ENCODE measurements at places on chromosomes 3 and 15.

- DNase-seq: no peak
These were observed 27.3 kb downstream of the STT3B start for GRCh38 chr3:31559872-31560534.

GRCh38 chr15:62549345-62549970 lies 384.4 kb upstream of the C2CD4B start:
- no peak for DNase-seq

DNA sequence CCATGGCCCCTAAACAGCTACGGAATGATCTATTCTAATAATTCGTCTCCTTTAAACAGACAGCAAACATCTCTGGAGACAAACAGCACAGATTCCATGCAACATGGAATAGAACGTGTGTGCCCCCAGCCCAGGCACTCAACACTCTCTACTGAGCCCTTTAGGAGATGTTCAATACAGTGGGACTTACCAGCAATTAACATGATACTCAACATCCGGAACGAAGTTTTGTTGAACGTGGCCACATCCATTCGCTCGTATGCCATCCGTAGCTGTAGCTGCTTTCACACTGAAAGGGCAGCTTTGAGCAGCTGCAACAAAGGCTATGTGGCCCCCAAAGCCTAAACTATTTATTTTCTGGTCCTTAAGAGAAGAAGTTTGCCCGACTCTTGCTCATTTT lies 3.5 kb downstream of the ADAMTS17 start:
- no peak for DNase-seq

DNA sequence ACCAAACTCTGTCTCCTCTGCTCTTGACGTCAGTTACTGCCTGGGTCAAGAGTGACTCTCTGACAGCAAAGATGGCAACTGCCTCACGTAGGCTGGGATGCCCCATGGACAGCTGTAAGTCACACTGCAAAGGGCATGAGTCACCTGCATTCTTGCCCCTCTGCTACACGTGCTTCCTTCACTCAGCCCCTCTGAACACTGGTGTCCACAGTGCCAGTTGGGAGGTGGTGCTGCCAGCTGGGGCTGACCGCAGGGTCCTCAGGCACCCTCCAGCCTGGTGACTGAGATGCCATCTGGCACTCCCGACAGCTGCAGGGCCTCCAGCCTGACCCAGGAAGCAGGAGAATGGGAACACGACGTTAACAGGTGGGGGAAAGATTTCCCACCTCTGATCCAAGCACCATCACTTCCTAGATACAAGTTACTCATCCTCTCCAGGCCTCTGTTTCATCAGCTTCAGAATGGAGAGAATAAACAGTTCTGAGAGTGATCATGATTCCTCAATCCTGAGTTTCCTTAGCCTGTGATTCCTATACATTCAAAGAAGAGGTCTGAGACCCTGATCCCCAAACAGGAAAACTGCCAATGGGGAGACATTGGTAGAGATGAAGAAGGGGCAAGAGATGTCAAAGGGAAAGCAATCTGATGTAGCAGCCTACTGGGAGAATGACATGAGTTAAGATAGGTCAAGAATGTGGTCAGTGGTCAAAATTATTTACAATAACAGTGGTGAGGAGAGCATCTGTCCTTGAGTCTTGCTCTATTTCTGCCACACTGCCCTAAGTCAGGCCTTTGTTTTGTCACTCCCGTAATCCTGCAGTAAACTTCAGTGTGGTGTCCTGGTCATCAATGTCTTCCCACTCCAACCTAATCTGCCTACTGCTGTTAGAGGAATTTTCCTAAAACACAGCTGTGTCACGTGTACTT lies 86.1 kb upstream of the BCL6 start:
- DNase-seq: no peak

GRCh38 chr3:169744366-169745054 lies 20.4 kb downstream of the TERC start:
- DNase-seq: no peak

- DNase-seq: peak; percentile 69
These were observed 13.3 kb upstream of the PTX3 start for GRCh38 chr3:157423337-157423736.

- DNase-seq: no peak
These were observed 75.3 kb upstream of the STRIT1 start for GRCh38 chr3:155368786-155369185.

DNA sequence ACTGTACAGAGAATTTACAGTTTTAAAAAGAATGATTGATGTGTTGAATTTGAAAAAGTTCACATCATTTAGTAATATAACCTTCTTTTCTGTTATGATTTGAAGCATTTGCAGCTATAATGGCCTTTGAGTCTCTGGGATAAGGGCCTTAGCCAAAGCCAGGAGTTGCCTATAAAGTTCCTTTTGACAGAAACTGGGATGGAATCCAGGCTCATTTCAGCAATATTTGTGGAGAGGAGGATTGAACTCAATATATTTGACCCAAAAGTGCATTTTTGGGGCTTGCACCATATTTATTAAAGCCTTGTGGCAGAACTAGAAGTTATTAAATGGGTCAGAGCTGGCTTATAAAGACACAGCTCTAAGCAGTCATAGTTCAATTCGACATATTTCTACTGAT lies 348.7 kb upstream of the EPHA3 start:
- DNase-seq: no peak

DNA sequence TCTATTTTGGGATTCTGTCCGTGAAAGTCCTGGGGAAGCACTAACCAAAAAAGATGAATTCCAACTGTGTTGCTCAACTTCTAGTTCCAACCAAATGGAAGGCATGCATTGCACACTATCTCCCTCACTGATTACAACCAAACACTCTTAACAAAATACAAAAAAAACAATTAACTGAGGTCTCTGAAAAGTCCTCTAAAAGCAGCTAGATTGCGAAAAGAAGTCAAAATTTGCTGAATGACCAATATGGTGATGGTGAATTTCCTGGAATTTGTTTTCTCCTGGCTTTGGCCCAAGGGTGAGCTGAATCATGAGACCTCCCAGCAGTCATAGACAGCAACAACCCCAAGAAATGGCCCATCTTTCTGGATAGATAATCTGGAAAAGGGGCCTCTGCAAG lies 28.3 kb downstream of the CYP19A1 start:
- DNase-seq: peak; percentile 62

GRCh38 chr15:73985101-73985873 lies 6.8 kb downstream of the STOML1 start:
- no peak for DNase-seq

GRCh38 chr3:27253391-27253790 lies 115.8 kb downstream of the NEK10 start:
- no peak for DNase-seq

DNA sequence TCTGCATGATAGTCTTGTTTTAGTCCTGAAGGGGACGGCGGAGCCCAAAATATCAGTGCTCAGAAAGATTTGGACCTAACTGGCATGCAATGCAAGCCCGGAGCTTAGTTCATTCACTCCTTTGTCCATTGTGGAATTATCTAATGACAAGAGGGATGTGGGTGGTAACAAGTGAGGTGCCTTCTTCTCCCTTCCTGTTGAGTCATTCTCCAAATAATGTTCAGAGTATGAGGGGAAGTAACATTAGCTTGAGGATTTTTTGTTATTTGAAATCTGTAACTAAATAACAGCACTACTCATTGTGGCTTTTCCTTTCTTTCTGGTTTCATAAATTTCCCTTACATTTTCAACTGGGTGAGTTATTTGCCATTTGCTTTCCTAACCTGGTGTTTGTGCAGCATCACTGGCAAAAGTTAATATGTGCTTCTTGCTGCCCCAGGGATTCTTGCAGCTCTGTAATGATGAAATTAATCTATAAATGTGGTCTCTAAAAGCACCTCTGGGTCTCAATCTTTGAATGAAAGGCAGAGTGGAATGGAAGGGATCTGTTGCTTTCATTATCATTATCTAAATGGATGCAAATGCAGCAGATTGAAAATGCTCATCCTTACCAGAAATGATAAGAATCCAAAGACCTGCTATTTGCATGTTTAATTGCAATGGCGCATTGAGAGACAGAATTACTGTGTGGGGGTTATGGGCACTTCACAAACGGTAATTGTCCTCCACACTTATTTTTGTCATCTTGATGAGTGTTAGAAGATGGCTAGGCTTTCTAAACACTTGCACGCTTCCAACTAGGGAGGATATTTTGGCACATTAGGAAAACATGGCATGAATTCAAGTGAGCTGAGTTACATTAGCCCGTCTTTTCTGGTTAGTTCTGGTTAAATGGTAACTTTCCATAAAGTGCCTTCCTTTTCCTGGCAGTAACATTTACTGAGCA lies 89.9 kb upstream of the MITF start:
- no peak for DNase-seq

GRCh38 chr3:13866041-13866965 lies 13.6 kb downstream of the WNT7A start:
- DNase-seq: no peak

GRCh38 chr15:92822216-92823144 lies 77.6 kb upstream of the CHD2 start:
- no peak for DNase-seq

DNA sequence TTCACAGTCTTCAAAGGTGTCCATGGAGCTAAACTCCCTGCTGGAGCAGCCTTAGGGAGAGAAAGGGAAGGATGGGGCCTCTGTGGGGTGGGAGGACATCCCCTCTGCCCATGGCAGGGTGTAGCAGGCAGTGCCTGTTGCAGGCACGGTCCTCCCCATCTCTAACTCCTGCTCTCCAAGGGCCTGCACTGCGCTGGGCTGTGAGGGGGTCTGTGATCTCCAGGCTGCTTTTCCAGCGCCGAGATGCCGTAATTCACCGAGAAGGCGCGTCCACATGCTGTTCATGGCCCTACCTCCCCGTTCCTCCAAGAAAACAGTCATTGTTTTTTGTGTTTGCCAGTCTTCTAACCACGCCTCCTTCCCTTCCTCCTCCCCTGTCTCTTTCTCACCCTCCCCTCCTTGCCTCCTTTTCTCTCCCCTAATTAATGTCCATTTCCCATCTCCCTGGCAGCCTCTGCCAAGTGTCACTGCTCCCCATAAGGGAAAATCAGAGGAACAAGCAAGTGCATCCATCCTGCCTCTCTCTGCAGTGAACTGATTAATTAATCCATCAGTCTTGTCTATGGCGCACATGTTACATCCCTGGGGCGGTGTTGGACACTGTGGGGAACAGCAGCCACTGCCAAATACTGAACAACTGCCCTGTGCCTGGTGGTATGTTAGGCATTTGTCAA lies 17.7 kb upstream of the LAMP3 start:
- DNase-seq: no peak

DNA sequence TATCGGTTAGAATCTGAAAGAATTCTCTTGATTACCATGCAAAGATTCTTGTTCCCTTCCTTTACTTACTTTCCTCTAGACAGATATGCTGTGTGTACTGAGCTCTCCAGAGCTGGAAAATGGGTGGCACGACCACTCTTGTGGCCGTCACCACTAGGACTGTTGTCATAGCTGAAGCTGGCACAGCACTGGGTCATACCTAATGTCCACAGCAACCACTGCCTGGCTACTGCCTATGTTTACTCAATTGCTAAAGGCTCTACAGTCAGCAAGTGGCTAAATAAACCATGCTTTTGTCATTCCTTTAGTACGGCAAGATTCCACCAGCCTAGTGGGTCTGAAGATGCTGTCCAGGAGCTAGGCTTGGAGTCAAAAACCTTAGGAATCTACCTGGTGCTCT lies 1643.0 kb downstream of the OTOL1 start:
- DNase-seq: no peak

GRCh38 chr15:90585863-90586262 lies 56.1 kb downstream of the CRTC3 start:
- DNase-seq: peak; percentile 46

GRCh38 chr3:62676689-62677271 lies 198.4 kb downstream of the CADPS start:
- no peak for DNase-seq

DNA sequence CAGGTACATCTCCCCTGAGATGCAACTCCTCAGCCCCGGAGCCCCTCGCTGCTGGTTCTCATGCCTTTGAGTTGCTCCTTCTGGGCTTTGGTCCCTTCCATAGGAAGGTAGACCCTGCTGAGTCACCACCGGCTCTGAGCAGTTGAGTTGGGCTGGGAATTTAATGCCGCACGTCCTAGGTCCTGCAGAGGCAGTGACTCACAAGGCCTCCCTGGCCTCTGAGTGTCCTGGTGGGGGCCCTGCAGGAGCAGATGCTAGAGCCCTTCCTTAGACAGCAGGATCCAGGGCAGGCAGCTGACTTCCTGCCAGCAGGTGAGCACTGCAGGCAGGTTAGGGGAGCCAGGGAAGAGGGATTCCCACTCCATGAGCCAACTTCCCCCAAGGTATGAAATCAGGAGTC lies 5.5 kb upstream of the NTRK3 start:
- DNase-seq: no peak

DNA sequence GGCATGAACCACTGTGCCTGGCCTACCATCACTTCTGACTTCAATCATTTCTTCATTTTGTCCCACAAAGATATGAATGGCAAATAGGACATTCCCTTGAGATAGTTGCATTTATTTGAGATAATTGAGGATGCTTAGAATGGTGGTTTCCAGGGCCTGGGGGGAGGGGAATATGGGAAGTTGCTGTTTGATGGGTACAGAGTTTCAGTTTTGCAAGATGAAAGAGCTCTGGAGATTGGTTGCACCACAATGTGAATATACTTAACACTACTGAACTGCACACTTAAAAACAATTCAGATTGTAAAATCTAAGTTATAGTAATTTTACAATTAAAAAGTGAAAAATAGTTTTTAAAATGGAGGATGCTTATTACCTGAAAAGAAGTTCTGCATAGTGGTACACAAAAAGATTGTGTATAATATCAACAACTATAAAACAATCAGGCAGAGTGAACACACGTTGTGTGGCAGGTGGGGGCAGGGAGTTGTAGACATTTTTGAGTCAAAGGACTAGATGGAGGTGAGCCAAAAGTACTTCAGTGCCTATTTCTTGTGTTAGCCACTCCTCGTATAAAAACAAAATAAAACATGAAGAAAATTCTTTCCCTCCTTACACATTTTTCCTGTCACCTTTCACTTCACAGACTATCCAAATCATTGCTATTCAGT lies 18.5 kb upstream of the RIOX2 start:
- no peak for DNase-seq

- DNase-seq: no peak
These were observed 37.9 kb downstream of the ATP1B3 start for GRCh38 chr3:141914311-141914710.

DNA sequence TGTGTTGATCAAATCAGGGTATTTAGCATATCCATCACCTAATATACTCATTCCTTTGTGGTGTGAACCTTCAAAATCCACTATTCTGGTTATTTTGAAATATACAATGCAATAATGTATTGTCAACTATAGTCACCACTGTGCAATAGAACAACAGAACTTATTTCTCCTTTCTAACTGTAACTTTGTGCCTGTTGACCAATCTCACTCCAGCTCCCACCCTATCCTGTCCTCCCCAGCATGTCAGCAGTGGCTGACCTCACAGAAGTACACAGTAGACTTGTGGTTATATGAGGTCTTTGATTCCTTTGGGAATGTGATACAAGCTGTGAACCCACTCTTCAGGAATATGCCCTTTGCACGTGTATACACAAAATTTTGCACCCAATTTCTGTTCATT lies 64.2 kb downstream of the ECT2 start:
- no peak for DNase-seq
